ENCODE measurements at places on chromosomes 4 and X. TPM values are rescaled to one million over a fixed set of nuclear protein-coding genes. Genes with fewer than 3 reads are reported as not detected.

FGA gene
- total RNA-seq: not detected

IL1RAPL2 gene
- total RNA-seq: 6.9 TPM

ATOH1 gene
- total RNA-seq: not detected

CENPVL1 gene
- total RNA-seq: not detected

FMR1NB gene
- not detected for total RNA-seq

Measured in myometrial cell (primary cell).